ENCODE measurements at places on chromosomes 4 and X.

GRCh38 chr4:10458177-10458576, 951 bp upstream of the ZNF518B start:
- no peak for DNase-seq

- no peak for DNase-seq
These were observed 23.6 kb upstream of the GPR78 start for GRCh38 chr4:8556341-8557150.

GRCh38 chr4:143287572-143287923, 49.1 kb upstream of the GAB1 start:
- DNase-seq: no peak

DNA sequence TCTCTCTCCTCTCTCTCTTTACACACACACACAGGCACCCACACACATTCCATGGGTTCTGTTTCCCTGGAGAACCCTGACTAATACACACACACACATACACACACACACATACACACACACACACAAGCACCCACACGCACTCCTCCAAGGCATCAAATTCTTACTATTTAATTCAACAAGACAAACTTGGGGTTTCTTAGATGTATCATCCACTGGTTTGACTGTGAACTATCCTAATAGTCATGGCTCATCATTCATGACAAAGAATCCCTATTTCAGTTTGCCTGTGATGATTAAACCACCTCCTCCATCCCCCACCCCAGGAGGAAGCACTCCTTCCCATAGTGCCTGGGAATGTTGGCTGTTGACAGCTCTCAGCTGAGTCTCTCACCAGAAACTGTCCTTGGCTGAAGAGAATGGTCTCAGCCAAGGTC, 98.2 kb downstream of the USP46 start:
- DNase-seq: no peak

DNA sequence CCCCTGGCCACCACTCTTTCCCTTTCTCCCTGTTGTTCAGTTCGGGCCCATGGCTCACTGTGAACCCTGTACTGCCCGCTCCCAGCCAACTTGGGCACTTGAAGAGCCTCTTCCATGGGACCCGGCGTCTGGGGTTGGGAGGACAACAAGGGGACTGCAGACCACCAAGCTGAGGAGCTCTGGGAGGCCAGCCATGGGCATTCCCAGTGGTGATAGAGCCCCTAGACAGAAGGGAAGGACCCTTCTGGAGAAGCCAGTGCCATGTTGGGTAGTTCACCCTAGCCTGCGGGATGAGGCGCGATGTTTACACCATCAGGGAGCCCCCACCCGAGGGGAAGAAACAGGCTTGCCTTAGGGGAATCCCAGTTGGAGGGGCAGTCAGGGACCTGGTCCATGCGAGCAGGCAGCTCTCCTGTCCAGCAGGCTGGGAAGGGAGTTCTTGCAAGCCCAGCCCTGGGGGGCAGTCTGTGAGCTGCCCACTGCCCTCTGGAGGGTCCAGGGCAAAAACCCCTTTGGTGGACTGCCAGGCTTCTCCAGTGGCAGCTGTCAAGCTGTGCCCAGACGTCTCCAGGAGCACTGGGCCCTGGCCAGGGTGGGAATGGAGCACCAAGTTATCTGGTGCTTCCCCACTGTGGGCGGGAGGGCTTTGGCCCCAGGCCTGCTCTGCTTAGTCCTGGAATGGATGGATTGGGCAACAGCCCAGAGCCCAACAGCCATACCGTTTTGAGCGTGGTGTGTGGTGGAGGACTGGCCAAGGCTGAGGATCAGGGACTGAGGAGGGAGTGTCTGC, 23.7 kb upstream of the UBA1 start:
- no peak for DNase-seq

- DNase-seq: no peak
These were observed 47.1 kb downstream of the FHDC1 start for GRCh38 chr4:152983221-152983620.

GRCh38 chr4:5543681-5544080, 164.7 kb downstream of the EVC2 start:
- DNase-seq: no peak

DNA sequence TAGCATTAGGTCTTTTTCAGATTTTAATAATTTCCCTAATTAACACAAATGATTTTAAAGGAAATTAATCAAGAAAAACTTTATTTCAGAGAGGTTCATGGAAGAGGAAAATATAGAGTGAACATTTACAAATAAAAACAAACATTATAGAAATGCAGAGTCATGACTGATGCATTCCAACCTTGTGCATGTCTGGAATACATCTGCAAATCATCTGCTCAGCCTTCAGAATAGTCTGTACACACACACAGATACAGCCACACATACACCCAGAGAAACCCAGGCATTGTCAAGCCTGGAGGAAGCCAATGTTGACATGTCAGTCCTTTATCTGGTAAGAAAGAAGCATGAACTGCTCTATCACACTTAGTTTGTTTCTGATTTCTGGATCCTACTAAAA, 61.3 kb upstream of the NFKB1 start:
- no peak for DNase-seq

GRCh38 chr4:142696334-142697122, 149.6 kb downstream of the INPP4B start:
- no peak for DNase-seq

- no peak for DNase-seq
These were observed 10.1 kb downstream of the SHOX start for GRCh38 chrX:640641-641040.

GRCh38 chrX:132953354-132953753, 5.1 kb downstream of the HS6ST2 start:
- DNase-seq: no peak

DNA sequence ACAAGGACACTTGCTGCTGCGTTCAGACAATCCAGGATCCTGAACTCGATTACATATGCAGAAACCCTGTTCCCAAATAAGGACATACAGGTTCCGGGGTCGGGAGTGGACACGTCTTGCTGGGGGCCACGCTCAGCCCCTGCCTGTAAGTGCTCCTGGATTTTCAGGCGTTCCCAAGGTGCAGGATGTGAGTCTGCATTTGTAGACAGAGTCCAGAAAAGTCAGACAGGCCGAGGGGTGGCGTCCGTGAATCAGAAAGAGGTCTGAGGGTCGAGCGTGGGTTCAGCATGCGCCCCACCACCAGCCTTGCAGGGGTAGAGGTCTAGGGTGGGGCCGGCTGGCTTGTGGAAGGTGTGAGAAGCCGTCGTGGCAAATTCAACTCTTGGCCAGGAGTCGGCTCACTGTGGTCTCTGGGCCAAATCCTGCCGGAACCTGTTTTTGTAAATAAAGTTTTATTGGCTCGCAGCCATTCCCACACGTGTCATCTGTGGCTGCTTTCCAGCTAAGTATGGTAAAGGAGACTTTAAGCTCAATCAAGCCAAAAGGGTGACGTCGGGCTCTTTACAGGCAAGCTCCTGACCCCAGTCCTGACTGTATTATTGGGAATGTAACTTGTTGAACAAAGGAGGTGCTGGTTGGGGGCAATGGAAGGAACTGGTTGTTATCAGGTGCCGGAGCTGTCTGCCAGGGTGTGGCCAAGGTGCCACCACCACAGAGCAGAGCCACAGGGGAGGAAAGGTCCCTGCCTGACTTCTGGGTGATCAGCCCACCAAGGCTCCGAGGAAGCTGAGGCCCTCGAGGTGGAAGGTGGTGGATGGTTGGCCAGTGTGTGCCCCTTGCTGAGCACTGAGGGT, 7.4 kb downstream of the DOK7 start:
- DNase-seq: no peak

GRCh38 chr4:1204828-1205585, 32.6 kb upstream of the SPON2 start:
- no peak for DNase-seq

DNA sequence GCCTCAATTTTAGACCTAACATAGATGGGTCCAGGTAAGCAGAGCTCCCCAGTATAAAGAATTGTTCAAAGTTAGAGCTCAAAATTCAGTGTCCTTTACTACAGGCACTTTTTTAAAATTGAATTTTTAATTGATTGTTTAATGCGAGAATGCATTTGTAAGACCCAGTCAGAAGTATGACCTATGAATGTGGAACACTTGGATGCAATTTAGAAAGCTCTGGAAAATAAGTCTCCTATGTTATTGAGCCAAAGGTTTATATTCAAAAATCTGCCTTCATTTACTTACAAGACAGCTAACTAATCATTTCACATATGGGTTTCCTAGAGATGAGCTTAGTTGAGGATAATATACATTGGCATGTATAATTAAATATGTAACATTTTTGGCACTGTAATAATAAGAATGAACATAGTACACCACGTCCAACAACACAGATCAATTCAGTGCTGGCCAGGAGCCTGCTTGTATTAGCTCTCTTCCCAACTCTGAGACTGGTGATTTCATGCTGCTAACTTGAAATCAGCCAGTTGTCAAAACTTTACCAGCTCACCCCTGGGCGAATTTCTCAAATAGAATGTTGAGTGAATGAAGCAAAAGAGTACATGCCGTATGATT, 197.2 kb upstream of the NPY2R start:
- no peak for DNase-seq

GRCh38 chrX:100635989-100636320, 651 bp downstream of the TSPAN6 start:
- no peak for DNase-seq

DNA sequence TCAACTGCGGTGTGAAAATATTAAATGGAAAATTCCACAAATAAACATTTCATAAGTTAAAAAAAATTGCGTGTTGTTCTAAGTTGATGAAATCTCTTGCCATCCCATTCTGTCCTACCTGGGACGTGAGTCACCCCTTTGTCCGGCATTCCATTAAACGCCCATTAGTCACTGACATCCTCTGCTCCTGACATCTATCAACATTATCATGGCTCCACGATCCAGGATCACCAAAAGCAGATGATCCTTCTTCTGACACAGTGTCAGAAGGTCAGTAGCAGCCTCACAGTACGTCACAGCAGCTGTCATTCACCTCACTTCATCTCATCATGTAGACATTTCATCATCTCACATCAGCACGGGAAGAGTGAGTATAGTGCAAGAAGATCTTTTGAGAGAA, 125.7 kb downstream of the ZNF827 start:
- DNase-seq: no peak

DNA sequence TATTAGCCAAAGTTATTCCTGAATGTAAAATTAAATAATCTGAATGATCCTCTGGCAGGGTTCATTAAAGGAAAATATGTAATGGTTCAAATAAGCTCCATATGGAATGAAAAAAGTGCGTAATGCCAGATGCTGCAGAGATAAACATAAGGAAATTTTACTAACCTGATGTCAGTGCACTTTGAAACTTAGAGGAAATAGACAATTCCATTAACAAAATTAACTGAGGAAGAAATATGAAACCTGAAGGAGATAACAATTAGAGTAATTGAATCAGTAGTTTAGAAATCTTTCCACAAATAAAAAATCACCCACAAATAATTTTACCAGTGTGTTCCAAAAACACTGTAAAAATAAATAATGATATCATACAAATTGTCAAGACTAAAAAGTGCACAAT, 387.5 kb downstream of the GRIA2 start:
- no peak for DNase-seq

- no peak for DNase-seq
These were observed 44.8 kb upstream of the PTPN13 start for GRCh38 chr4:86549163-86549788.

GRCh38 chr4:61783050-61783449, 582.9 kb downstream of the ADGRL3 start:
- DNase-seq: no peak

- DNase-seq: no peak
These were observed 59.3 kb upstream of the RPL34 start for GRCh38 chr4:108561116-108561515.

DNA sequence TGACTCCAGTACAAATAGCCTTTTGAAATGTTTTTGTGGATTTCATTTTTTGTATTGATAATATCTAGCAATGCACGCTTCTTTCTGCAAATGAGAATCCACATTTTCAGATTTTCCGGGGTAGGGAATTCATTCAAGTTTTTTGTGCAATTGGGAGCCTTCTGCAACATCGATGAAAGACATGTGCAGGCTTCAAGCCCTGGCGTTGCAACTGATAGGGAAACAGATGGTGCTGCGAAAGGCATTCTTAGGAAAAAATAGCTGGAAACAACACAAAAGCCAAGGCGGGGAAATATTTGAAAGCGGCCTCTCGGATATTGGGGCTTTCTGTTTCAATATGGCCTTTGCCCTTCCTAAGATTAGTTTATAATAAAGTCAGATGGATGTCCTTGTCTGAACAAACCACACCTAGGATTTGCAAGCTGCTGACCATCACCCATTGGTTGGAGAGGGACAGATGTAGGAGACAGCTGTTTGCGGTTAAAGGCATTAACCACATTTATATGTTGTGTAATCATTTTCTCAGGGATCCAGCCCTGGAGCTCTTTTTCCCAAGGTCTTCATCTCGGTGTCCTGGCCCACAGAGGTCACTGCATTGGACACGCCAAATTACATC, 136.5 kb downstream of the PRKX start:
- DNase-seq: no peak

GRCh38 chrX:48854898-48855297, 19.5 kb upstream of the PCSK1N start:
- DNase-seq: no peak

DNA sequence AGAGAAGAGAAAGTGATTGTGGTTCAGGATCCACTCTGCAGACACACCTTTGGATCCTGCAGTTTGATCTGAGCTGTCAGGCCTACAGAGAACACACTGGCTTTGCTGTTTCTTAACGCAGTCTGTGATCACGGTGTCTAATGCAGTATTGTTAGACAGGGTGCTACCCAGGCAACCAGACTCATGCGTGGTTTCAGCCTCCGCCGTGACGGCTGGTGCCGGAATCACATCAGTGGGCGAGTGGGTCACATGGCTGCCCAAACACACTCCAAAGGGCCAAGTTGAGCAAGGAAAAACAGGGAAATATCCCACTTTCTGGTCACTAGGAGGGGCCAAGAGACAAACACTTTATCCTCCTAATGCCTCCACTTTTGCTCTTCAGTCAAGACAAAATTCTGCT, 27.5 kb downstream of the CCDC149 start:
- no peak for DNase-seq

DNA sequence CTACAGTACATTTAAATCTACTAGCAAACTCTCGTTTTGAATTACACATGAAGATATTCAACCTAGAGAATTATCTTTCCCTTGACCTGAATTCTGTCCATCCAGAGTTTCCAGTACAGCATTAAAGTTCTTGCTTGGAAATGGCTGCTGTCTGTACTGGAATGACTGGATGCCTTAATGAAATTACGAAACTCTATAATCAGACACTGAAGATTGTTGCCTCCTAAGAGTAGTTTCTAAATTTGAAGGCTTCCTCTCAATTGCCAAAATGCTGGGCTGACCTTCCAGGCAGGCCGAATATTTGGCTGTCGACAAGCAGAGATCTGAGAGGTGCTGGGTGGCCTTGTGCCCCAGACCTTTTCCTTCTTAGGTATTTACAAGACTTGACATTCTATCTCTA, 215.1 kb upstream of the GPC4 start:
- no peak for DNase-seq

Measured in stimulated activated CD8-positive, alpha-beta memory T cell treated with anti-CD3 and anti-CD28 coated beads, Interleukin-7, amount 100 ng/mL, for 1 hour (primary cell).